ENCODE measurements at places on chromosomes 1 and 21.
A peak's percentile ranks its signal among the peaks of the same experiment; 100 is the strongest.

- DNase-seq = no peak
These were observed 91.8 kb downstream of the SIK1 start for GRCh38 chr21:43335119-43335518.

GRCh38 chr1:184953600-184954219, 20.6 kb downstream of the NIBAN1 start:
- peak; percentile 58 for DNase-seq

GRCh38 chr1:53409695-53410094, 49.5 kb upstream of the DMRTB1 start:
- no peak for DNase-seq

DNA sequence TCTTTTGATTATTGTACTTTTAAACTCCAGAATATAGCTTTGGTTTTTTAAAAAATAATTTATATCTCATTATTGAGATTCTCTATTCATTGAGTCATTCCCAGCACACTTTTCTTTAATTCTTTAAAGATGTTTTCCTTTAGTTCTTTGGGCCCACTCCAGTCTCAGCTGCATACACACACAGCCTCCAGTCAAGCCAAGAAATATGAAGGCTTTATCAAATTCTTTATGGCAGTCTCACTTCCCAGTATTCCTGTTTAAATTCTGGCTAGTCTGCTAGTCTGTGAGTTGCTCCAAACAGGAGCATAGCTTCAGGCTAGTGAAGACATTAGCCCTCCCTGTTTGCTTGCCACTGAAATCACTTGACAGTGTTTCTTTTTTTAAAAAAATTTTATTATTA, 61.2 kb downstream of the CRP start:
- no peak for DNase-seq

GRCh38 chr1:183792300-183792699, 12.6 kb upstream of the RGL1 start:
- DNase-seq = no peak

- no peak for DNase-seq
These were observed 23.0 kb downstream of the KNCN start for GRCh38 chr1:46528297-46528955.

DNA sequence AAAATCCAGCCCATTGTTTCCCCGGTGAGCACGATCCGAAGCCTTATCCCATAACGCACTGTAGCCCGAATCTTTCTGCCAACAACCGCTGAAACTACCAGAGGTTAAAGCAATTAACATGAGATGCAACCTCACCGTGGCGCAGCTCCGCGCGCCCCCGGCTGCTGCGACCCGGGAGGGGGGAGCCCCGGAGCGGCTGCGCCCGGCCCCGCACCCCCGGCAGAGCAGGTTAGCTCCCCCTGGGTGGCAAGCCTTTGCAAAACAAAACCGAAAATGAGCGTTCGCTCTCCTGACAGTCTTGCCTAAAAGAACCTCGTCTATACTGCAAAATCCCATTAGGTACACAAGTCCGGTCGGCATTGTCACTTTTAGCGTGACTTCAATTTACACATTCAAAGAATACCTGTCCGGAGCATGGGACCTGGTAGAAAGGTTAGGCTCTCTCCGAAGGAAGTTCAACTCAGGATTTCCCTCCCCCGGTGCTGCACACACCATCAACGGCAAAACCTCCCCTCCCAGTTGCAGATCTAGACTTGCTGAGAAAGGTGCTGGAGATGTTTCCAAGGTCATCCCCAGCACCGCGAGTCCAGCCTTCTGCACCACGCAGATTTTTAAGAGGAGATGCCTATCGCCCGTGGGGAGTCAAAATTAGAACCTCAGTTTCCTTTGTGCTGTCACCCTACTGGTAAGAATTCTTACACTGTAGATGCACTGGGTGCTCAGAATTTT, 107.5 kb downstream of the ZNF281 start:
- no peak for DNase-seq

- no peak for DNase-seq
These were observed 68.1 kb upstream of the STUM start for GRCh38 chr1:226480461-226480860.

- no peak for DNase-seq
These were observed 30.2 kb downstream of the PLA2G4A start for GRCh38 chr1:186858923-186859322.

DNA sequence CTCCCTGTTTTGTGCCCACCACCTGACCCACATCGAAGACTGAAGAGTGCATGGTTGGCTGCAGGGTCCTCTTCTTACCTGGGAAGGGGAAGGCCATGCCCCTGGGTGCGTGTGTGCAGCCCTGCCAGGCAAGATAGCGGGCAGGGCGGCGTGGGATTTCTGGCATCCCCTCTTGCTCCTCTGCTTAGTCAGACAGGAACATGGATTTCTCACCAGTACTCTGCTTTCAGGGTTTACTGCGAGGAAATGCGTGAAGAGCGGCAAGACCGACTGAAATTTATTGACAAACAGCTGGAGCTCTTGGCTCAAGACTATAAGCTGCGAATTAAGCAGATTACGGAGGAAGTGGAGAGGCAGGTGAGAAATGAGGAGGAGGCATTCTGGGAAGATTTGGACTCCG, 15.5 kb upstream of the MIIP start:
- DNase-seq = no peak

GRCh38 chr21:40833184-40833583, 13.8 kb downstream of the DSCAM start:
- DNase-seq = no peak

GRCh38 chr1:212162635-212163034, 122.6 kb upstream of the PPP2R5A start:
- peak; percentile 43 for DNase-seq

DNA sequence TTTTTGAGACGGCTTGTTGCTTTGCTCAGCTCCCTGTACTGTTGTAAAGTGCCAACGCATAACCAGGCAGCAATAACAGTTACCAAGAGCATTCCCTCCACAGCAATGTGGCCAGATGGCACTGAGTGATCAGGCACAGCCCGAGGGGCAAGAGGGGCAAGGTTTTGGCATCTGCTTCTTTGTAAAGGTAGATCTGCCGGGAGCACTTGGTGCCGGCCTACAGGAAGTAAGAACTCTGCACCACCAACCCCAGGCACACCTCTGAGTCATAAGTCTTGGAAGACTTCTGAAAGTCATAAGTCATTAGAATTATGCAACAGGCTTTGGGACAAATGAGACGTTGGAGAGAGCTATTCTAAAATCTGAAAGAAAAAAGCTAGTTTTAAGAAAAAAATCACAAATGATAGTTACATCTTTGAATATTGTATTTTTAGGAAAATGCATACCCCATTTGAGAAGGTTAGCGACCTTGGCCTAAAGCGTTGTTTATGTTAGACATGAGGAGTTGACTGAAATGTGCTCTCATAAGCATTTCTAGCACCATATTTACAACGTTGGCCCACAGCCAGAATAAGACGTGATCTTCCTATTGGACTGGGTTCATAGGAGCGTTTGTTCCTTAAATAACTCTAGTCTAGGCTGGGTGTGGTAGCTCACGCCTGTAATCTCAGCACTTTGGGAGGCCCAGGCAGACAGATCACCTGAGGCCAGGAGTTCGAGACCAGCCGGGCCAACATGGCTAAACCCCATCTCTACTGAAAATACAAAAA, 37.7 kb upstream of the MAP10 start:
- DNase-seq = peak; percentile 2

GRCh38 chr1:9626201-9626608, 25.3 kb upstream of the PIK3CD start:
- no peak for DNase-seq

DNA sequence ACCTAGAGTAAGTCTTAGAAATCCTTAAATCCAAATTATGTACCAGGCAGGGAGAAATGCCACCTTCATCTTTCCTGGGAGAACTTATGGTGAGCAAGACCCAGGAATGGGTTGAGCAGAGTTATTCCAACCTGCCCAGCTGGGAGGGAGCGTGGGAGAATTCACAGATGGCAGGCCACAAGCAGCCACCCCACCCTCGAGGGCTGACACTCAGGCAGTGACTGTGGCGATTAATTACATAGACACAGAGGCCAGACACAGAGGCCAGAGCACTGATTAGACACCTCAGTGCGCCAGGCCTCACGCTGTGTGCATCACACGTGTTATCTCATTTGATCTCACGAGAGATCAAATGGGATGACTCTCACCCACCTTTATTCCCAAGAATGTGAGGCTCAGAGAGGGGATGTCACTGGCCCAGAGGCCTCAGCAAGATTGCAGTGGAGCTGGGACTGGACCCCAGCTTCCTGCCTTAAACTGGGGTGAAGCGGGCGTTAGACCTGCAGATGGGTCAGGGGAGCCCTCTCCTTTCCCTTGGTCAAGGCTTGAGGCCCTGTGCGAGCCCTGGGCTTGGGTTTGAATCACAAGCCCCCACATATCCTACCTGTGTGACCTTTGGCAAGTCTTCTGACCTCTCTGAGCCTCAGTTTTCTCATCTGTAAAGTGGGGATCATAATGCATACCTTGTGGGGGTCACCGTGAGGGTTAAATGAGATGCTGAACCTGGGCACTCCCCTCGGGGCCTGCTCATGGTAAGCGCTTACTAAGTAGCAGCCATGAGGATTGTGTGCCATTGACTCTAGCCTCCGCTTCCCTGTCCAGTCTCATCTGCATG, 28.8 kb upstream of the PADI4 start:
- DNase-seq = no peak

- no peak for DNase-seq
These were observed 911.1 kb downstream of the KCNT2 start for GRCh38 chr1:195697130-195697529.

GRCh38 chr1:42943166-42943565, 15.5 kb downstream of the SLC2A1 start:
- DNase-seq = no peak

- no peak for DNase-seq
These were observed 8.7 kb downstream of the ACAP3 start for GRCh38 chr1:1298861-1299685.

- no peak for DNase-seq
These were observed 11.0 kb downstream of the ETV3L start for GRCh38 chr1:157088607-157089006.

DNA sequence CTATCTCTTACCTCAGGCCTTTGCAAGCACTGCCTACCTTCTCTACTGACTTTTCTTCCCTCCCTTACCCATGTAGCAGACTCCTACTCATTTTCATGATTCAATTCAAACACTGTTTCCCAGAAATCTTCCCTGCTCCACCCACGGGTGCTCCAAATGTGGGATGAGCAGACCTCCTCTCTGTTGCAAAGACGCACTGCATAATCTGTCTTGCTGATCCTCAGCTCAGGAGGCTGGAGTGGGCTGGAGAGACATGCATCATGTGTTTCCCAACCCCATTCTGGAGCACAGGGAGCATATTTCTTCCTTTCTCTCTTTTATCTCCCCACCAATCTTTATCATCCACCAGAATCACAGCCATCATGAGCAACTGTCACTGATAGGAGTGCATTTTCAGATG, 459.9 kb upstream of the NFIA start:
- DNase-seq = no peak

DNA sequence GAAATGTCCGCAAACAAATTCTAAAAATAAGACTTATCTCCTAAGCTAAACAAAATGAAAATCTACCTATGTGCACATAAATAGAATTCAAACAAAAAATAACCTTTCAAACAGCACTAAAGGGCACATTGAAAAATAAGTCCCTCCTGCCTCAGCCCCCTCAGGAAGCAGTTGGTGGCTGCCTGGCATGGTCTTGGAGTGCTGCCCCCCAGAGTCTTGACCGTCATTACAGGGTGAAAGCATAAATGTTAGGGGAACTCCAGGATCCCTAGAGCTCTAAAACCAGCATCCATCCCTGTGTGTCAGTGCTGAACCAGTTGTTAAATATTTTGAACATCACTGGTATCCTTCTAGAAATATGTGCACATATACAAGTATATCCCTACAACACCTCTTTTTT, 6.5 kb upstream of the NPL start:
- DNase-seq = no peak
